ENCODE measurements at places on chromosomes 12 and 14.
A peak's percentile ranks its signal among the peaks of the same experiment; 100 is the strongest.

- no peak for DNase-seq
These were observed 77.1 kb downstream of the PLEKHG7 start for GRCh38 chr12:92779902-92780301.

DNA sequence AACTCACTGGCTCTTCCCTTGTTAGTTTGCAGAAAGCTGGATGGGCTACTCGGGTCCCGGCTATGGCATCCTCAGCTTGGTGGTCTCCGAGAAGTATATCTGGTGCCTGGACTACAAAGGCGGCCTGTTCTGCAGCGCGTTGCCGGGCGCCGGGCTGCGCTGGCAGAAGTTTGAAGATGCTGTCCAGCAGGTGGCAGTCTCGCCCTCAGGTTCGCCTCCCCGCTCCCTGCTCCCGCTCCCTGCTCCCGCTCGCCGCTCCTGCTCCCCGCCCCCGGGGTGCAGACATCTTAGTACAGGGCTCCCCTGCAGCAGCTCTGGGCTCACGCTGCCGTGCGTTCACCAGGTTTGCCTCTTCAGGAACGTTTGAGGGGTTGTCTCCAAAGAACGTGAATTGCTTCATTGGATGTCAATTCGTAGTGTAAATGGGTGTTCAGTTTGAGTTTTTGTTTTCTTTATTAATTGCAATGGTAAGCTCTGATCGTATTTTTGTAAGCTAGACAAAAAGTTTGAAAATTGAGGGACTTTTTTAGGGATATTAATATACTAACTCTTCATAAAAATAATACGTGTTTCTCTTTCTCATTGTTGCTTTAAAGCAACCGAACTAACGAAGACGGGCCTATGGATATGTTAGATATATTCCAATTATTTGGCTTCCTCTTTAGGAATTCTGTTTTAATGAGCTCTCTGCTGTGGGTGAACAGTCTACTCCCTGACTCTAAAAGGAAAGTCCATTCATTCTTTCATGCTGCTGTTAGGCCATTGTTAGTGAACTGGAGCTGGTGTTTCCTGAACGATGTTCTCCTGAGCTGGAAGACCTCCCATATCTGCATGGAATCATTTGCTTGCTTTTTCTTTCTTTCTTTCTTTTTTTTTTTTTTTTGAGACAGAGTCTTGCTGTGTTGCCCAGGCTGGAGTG lies 71.3 kb downstream of the ANKRD9 start:
- peak; percentile 81 for DNase-seq

GRCh38 chr14:53399057-53399456 lies 245.9 kb upstream of the DDHD1 start:
- no peak for DNase-seq

DNA sequence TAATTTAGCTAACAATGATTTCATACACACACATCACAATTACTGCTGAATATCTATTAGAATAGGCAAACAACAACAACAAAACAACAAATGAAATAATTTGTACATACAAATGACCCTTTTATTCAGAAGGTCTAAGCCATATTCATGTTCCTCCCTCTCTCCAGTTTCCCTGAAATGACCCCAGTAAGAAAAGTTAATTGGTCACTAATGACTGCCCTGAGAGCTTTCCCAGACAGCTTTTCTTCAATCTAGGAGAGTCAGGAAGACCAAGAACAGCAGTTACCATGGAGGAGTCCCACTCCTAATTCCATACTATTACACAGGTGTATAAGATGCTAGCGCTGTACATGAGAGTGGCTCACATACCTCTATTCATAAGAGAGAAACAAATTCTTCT lies 121.2 kb upstream of the GRIP1 start:
- no peak for DNase-seq

GRCh38 chr12:19431407-19432308 lies 7.6 kb upstream of the AEBP2 start:
- no peak for DNase-seq

GRCh38 chr14:36820111-36820709 lies 158.6 kb downstream of the PAX9 start:
- no peak for DNase-seq

GRCh38 chr12:118748478-118749380 lies 232.6 kb upstream of the SRRM4 start:
- no peak for DNase-seq

DNA sequence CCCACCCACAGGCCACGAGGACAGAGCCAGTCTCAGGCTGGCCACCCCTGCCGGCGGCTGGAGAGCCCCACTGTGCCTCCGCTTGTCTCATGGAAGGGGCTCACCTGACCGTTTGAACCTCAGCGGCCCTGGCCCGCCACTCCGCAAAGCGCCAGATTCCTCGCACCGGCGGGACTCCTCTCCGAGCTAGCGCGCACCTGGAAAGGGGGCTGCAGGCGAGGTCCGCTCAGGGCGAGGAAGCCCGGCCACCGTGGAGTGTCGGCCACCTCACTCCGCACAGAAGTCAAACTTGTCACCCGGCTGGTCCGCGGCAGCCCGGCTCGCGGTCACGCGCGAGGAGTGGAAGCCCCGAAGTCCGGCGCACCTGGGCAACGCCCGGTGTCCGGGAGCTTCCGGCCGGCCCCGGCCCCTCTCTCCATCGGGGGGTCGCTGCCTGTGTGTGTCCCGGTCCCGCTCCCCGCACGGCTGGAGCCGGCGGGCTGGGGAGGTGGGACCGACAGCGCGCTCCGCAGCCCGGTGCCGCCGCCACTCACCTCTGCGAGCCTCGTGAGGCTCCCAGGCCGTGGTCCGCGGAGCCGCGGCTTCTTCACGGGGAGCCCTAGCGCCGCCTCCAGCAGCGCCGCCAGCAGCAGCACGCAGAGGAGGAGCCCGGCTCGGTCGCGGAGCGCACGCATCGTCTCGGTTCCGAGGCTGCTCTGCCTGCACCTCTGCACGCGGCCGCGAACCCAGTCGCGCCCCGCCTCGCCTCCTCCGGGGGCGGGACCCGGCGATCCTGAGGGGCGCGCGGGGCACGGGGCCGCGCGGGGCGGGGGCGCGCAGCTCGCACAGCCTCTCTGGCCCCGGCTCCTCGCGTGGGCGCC lies at the start of gene ISM2:
TSS of gene ISM2 (minus strand) at position 697 of the 860 bp plus-strand sequence. CDS start at position 674, 23 bp downstream.
- peak; percentile 49 for DNase-seq

DNA sequence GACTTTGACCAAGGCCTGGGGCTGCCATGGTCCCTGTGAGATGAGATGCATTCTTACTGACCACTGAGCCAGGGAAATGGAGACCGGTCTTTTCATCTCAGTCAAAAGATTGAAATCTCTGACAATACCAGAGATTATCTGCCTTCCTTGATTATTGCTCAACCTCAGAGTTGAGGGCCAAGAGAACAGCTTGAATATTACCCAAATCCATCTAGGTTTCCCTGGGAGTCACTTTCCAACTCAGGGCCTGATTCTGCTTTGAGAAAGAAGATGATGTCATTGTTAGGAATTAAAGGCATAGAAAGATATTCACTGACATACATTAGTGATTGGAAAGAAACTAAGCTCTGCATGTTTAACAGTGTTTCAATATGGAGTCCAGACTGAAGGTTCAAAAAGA lies 515.9 kb upstream of the TBX3 start:
- DNase-seq, result no peak

All from NCI-H1092 treated with DMSO at 0.1 percent for 48 hours (cell line).